ENCODE measurements at places on chromosomes 16 and 17.

DNA sequence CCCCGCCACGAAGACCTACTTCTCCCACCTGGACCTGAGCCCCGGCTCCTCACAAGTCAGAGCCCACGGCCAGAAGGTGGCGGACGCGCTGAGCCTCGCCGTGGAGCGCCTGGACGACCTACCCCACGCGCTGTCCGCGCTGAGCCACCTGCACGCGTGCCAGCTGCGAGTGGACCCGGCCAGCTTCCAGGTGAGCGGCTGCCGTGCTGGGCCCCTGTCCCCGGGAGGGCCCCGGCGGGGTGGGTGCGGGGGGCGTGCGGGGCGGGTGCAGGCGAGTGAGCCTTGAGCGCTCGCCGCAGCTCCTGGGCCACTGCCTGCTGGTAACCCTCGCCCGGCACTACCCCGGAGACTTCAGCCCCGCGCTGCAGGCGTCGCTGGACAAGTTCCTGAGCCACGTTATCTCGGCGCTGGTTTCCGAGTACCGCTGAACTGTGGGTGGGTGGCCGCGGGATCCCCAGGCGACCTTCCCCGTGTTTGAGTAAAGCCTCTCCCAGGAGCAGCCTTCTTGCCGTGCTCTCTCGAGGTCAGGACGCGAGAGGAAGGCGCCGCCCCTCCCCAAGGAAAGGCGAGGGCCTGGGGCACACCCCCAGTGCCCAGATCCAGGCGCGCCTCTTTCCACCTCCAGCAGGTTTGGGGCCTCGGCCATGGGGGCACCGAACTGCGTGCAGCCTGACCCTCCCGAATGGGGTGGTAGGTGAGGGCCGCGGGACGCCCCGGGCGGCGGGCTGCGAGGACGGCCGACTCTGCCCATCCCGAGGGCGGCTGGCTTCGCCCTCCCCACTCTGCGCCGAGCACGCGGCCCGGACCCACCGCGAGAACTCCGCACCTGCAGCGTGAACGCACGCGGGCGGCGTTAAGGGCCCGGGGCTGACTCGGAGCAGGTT is 664 bp downstream of the HBQ1 start:
- peak; percentile 90 for DNase-seq

- no peak for DNase-seq
Measured at GRCh38 chr16:13042291-13042685, 140.9 kb downstream of the SHISA9 start.

- no peak for DNase-seq
Measured at GRCh38 chr17:43578404-43578698, 32.2 kb upstream of the ETV4 start.

DNA sequence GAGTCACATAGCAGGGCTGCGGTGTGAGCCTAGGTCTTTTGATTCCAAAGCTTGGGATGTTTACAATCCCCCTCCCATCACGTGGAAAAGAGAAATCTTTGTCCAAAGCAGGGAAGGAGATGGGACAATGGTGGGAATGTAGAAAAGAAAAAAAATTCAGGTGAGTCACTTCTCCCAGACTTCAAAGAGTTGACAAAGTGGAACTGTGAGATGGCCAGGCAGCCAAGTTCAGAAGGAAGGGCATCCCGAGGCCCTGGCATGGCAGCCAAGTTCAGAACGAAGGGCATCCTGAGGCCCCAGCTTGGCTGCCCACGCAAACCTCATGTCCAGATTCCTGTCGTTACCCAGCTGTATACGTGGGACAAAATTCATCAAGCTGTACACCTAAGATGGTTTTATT is 47.5 kb downstream of the FOXL1 start:
- DNase-seq, result no peak

DNA sequence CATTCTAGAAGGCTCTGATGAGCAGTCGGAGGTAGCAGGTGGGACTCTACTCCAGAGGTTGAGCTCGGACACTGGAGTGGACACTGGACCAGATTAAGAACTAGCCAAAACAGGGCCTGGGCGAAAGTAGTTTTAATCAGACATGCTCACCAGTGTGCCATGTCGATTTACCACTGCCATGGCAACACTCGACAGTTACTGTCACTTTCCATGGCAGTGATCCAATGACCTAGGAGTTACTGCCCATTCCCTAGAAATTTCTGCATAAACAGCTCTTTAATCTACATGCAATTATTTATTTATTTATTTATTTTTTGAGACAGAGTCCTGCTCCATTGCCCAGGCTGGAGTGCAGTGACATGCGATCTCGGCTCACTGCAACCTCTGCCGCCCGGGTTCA is 7.2 kb upstream of the METTL9 start:
- DNase-seq, result no peak

- peak; percentile 21 for DNase-seq
Measured at GRCh38 chr17:13362341-13363122, 239.2 kb downstream of the HS3ST3A1 start.

GRCh38 chr16:46950009-46950408 is 23.5 kb downstream of the DNAJA2 start:
- no peak for DNase-seq

DNA sequence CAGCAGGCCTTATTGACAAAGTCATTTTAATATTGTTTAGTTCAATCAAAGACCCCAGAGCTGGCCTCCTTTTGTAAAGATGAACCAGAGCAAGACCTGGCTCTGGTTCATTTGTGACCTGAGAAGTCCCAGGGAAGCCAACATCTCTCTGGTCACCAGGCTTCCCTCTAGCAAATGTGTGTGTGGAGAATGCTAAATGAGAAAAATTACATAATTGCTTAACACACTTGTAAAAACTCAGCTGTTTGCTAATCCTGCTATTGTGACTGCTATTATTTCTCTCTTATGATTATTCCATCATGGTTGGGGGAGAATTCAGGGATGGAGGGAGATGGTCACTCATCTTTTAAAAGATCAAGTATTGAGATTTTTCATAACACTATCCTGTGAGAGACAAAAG is 94.3 kb upstream of the CLEC3A start:
- no peak for DNase-seq
